ENCODE measurements at places on chromosomes 3 and 15.

GRCh38 chr3:114745322-114746240 is 401.5 kb downstream of the ZBTB20 start:
- DNase-seq, result no peak

- no peak for DNase-seq
Measured at GRCh38 chr3:147620906-147621305, 211.7 kb downstream of the ZIC1 start.

GRCh38 chr3:46200790-46201189 is 7.3 kb downstream of the CCR1 start:
- DNase-seq, result no peak

DNA sequence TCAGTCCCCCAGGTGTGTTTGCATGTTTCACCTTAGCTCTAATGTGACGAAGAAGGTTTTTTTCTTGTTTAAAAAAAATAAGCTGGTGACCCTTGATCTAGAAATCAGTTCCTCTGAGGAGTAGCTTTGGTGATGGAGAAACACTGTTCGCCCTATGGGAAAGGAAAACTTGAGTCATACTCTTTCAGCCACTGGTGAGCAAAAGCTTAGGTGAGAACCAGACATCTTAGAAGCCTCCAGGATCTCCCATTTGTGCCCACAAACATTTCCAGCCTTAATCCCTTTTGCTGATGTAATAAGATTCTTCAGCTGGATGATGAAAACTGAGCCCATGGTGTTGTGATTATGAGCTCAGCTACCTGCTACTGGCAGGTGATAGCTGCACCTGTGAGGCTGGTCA is 37.8 kb downstream of the SLC27A2 start:
- DNase-seq, result no peak

DNA sequence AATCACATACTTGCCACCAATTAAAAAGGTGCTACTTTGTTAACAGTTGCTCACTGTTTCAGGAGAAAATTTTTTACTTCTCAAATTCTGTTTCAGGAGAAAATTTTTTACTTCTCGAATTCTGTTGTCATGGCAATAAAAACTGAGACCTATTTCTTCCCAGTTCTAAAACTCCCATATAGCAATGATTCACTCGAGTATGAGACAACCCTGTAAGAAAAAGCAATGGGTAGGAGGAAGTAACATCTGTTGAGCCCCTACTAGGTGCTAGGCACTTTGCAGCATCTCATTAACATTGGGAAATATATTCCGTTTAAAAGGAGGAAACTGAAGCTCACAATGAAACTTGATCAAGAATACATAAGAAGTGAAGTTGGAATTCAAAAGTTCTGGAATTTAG is 35.1 kb upstream of the IGSF11 start:
- no peak for DNase-seq

DNA sequence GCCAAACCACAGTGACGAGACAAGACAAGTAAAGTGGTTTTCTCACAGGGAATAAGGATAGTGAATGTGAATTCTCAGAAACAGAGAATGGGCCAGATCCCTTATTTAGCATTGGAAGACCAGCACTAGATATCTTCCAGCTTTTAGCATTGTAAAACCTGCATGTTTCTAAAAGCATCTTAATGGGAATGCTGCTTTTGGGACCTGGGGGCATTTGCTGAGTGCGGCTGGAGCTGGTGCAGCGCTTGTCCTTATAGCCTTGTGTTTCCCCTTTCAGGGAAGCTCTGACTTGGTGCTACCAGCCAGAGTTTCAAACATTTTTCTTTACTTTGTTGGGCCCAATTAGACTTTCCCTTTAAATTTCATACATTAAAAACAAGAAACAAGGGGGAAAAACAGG is 52.9 kb downstream of the CLSTN2 start:
- DNase-seq, result no peak

DNA sequence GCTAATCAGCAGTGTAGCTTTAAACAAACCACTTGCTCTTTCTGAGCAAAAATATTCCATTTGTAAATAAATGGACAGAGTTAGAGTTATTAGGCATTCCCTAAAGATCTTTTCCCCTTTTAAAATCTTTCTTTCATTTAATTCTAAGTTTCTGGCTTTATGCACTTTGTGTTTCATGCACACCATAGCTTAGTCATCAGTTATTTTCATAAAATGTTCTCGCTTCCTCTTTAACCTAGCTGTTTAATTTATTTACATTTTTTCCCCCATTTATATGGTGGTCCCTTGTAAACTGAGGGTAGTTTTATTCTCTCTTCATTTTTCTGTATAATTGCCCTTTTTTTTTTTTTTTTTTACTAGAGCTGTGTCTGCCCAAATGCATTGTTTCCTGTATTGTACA is 315.0 kb upstream of the LRRFIP2 start:
- no peak for DNase-seq
